Left renal pelvis (tissue), 4 donors: ENCODE measurements at places on chromosomes 16 and 17. TPM values are rescaled to one million over a fixed set of nuclear protein-coding genes. Genes with fewer than 3 reads are reported as not detected.

DNA sequence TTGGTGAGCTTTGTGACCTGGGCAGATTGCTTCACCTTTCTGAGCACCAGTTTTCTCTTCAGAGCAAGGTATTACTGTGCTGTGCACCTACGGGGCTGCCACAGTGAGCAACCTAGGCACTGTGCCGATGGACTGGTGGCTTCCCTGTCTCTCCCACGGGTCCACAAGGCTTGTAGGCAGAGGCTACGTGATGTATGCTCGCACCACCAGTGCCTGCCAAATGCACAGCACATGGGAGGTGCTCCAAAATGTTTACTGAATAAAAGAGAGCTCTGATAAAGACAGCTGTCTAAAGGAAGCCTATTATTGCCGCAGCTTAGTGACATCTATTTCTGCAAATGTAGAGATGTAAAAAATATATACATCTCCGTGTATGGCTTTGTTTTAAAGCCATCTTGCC is 139.2 kb downstream of the CDK5R1 start:
- no peak for DNase-seq

DNA sequence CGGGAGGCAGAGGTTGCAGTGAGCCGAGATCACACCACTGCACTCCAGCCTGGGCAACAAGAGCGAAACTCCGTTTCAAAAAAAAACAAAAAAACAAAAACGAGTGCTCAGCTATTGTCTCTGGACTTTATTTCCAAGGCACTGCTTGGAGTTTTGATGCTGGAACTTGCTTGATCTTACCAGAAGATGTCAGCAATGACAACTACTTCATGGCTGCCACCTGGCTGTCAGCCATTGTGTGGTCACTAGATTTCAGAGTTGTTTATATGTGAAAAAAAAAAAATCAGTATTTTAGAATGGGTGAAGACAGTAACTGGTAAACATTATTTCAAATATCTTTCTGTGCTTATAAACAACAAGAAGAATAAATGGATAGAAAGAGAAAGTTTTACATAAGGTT is 26.3 kb upstream of the OR4D1 start:
- DNase-seq, result no peak

EVPL gene
- polyA plus RNA-seq, result 21.9 TPM

DNA sequence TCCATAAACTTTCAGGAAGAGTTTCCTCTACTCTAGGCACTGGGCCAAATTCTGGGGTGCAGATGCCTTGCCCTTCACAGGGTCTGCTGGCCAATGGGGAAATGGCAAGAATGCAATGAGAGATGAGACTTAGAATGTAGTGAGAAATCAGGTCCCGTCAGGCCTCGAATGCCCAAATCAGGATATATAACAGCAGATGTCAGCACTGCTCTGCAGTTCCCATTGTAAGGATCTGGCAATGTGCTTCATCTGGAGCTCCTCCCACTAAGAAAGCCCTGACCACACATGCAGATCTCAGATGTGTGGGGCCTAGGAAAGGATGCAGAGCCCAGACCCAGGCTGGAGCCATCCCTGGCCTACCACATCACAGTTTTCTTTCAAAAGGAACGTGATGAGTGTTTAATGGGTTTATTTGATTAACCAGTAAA is 13.9 kb upstream of the LPCAT2 start:
- no peak for DNase-seq

CLDN6 gene
- polyA plus RNA-seq, result 34.6 TPM

GRCh38 chr16:89137666-89138512 is 33.7 kb upstream of the CDH15 start:
- no peak for DNase-seq

- DNase-seq, result no peak
These were observed at the start of gene SPHK1 for GRCh38 chr17:76384222-76384986. Gene SPHK1 (plus strand): TSS chr17:76384609. CDS start chr17:76385645, 1,036 bp downstream.

DNA sequence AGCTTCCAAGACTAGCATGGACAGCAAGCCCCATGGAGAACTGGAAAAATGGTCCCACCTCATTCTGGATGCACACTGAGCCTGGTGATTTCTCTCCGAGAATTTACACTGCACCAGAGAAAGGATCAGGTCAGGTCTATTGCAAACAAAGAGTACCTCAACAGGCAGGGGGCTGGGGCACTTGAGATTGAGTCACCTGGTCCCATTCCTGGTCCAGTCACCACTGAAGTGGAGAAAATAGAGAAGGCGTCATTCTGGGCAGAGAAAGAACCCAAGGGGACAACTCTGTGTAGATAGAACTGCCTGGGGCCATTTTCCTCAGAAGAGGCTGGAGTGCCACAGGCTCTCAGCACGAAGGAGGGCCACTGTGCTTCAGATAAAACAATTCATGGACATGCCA is 38.4 kb downstream of the CENPV start:
- DNase-seq, result no peak

- DNase-seq, result no peak
These were observed 393 bp downstream of the PSMC3IP start for GRCh38 chr17:42577140-42577531.

DNA sequence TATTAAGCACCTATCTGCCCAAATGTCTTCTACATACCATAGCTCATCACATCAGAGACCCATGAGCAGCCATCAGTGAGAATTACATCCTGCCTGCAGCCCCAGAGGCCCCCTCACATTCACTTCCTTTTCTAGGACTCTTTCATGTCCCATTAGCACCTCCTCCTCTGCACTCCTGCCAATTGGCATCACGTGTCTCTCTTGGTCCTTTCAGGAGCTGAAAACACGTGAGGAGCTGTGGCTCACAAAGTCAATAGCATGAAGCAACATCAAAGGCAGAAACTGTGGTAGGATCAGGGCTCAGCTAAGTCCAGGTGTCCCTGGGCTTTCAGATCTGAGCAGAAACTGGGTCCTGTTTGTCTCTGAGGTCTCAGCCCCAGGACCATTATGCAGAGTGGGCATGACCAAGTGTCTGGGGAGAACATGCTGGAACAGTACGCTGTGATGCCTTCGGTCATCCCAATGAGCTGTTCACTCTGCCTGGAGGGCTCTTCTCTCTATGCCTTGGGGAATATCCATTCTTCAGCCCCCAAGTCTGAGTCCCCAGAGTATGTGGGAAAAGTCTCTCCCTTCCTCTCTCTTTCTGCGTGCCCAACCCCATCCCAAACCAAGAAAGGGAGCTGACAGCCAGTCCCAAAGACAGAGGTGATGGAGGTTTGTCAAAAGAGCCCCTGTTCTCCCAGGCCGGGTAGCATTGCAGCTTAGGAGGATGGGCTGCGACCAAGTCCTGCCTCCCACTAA is 457.0 kb upstream of the CDH5 start:
- DNase-seq, result no peak

GAS7 gene
- polyA plus RNA-seq, result 23.6 TPM

- no peak for DNase-seq
These were observed 196.6 kb downstream of the RAB11FIP4 start for GRCh38 chr17:31588034-31588433.

DNA sequence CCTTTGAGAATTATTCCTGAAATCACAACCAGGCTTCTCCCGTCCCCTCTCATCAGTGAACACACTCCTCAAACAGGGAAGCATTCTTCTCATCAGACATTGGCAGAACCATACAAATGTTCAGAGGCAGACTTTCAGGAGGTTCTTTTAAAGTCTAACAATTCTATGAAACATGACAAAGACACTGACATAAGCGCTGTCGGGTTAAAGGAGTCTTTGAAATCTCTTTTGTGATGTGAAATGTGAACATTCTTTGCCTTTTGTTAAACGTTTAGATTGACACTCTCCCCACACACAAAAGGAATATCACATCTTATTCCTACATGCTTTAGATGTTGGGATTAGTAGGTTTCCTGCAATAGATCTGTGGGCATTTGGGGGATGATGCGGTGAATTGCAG is 63.9 kb downstream of the NETO2 start:
- no peak for DNase-seq

DNA sequence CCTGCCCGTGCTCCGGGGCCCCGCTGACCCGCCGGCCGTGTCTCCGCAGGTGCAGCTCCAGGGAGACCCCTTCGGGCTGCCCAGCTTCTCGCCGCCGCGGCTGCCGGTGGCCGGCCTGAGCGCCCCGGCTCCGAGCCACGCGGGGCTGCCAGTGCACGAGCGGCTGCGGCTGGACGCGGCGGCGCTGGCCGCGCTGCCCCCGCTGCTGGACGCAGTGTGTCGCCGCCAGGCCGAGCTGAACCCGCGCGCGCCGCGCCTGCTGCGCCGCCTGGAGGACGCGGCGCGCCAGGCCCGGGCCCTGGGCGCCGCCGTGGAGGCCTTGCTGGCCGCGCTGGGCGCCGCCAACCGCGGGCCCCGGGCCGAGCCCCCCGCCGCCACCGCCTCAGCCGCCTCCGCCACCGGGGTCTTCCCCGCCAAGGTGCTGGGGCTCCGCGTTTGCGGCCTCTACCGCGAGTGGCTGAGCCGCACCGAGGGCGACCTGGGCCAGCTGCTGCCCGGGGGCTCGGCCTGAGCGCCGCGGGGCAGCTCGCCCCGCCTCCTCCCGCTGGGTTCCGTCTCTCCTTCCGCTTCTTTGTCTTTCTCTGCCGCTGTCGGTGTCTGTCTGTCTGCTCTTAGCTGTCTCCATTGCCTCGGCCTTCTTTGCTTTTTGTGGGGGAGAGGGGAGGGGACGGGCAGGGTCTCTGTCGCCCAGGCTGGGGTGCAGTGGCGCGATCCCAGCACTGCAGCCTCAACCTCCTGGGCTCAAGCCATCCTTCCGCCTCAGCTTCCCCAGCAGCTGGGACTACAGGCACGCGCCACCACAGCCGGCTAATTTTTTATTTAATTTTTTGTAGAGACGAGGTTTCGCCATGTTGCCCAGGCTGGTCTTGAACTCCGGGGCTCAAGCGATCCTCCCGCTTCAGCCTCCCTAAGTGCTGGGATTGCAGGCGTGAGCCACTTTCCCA is 5.9 kb downstream of the CTF1 start:
- DNase-seq, result no peak

XYLT1 gene
- 8.6 TPM for polyA plus RNA-seq

- no peak for DNase-seq
These were observed 5.9 kb downstream of the SKA2 start for GRCh38 chr17:59149051-59149450.

GRCh38 chr16:11060842-11061241 is 116.5 kb downstream of the CLEC16A start:
- DNase-seq, result no peak

EFCAB5 gene
- 0.87 TPM for polyA plus RNA-seq

DNA sequence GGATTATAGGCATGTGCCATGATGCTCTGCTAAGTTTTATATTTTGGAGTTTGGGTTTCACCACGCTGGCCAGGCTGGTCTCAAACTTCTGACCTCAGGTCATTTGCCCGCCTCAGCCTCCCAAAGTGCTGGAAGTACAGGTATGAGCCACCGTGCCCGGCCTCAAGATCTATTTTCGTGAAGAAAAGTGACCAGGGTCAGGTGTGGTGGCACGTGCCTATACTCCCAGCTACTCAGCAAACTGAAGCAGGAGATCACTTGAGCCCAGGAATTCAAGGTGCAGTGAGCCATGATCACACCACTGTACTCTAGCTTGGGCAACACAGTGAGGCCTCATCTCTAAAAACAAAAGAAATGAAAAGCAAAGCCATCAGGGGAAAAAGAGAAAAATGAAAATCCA is 18.7 kb downstream of the CMTM4 start:
- no peak for DNase-seq

DNA sequence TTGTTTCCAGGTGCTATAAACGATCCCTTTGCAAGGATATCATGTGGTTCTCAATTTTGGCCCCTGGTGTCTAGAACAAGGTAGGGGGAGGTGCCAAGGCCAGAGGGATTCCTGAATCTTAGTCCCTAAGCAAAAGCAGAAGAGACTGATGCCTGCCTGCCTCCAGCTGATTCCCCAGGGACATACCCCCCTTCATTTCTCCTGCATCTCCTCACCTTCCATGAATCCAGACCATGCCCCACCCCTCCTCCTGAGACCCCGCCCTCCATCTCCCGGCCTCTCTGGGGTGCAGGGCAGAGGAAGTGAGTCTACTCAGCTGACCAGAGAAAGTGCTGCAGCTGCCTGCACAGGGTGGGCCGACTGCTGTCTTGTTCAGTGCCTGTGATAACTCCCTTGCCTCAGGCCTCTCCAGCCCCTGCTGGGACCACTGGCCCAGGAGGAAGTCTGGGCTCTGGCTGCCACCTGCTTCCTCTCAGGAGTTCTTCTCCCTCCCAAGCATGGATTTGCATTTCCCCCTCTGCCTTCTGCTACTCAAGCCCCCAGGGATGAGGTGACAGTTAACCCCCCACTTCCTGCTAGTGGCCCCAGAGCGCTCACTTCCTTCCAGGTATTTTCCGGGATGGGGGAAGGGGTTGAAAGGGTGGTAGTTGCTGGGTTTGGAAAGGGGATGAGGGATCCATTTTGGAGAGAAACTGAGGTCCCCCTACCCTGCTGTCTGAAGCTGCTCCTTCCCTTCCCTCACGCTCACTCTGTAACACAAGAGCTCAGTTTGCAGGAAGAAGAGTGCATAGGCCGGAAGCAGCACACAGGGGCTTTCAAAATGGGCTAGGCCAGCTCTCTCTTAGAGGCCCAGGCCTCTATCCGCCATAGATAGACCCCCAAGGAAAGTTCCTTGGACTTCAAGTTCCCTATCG is 10.5 kb upstream of the TSPOAP1 start:
- DNase-seq, result no peak

DNA sequence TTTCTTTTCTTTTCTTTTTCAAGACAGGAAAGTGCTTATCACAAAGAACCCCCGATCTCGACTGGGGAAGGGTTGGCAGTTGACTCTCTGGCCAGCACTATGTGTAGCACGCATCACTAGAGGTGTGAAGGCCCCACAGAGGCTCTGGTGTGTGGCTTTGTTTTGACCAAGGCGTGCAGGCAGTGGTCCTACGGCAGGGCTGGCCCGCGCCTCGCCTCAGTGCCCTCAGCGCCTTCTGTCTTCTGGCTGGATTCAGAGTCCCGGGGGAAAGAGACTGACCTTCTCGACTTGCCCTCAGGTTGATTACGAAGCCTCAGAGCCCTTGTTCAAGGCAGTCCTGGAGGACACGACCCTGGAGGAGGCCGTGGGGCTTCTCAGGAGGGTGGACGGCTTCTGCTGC is 18.7 kb downstream of the SGSH start:
- DNase-seq, result no peak

DNA sequence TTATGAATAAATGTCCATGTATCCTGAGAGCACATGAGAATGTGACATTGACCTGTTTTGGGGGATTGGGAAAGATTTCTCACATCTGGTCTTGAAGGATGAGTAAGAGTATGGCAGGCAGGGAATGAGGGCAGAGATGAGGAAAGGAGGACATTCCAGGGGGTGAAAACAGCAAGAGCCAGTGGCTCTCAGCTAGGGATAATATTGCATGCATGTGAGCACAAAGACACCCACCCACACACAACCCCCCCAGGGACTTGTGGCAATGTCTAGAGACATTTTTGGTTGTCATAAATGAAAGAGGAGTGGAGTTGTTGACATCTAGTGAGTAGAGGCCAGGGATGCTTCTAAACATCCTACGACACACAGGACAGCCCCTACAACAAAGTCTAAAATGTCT is 6.0 kb downstream of the MYO1D start:
- DNase-seq, result no peak
